Amygdala (tissue), 56 donors: ENCODE measurements at places on chromosomes 6 and 20.

GRCh38 chr20:64048402-64049044, 916 bp downstream of the SOX18 start:
- no peak for DNase-seq

GRCh38 chr20:8390037-8390433, 258.0 kb downstream of the PLCB1 start:
- no peak for DNase-seq

DNA sequence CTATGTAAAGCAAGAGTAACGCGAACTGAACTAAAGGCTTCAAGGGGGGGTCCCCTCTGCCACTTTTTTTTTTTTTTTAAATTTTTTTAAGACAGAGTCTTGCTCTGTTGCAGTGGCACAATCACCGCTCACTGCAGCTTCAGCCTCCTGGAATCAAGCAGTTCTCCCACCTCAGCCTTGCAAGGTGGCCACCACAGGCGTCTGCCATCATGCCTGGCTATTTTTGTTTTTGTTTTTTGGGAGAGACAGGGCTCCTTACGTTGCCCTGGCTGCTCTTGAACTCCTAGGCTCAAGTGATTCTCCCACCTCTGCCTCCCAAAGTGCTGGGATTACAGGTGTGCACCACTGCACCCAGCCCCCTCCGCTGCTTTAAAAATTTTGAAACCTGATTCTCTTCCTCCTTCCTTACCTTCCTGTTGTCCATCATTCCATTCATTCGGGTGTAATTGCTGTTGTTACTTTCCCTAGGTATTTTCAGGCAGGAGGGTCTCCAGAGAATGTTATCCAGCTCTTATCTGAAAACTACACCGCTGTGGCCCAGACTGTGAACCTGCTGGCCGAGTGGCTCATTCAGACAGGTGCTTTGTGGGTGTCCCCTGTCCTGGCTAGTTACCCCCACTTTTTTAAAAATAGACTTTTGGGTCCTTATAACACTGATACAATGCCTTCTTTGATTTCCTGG, 5.4 kb downstream of the NELFCD start:
- no peak for DNase-seq

GRCh38 chr6:125004198-125004597, 42.0 kb downstream of the RNF217 start:
- no peak for DNase-seq

DNA sequence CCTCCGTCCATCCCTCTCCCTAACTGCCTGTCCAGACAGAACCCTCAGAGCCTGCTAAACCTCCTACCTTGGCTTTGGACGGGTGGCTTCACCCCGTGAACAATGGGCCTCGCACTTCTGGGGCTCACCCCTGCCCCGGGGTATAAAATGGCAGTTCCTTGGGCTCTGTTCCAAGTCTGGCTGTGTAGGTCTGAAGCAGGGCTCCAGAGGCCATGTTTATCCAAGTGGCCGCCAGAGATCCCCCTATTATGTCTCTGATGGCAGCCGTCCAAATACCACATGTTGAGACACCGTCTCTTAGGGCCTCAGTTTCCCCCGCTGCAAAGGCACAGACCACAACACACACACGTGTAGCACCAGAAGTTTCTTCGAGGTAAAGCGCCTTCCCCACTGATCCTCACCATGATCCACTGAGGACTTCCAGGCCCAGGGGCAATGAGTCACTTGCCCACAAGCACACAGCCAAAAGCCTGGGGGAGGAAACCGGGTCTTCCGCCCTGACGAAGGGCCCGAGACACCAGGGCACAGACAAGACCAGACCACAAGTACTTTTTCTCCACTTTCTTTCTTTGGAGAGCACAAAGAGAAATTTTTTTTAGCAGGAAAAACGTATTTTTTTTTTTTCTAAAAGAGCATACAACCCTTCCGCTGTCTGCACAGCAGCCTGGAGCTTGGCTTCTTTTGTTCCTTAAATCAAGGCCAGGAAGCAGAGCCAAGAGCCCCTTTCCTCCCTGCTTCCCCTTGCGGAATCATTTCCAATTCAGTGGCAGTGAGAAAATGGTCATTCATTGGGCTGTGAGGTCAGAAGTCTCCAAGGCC, 11.8 kb downstream of the CPNE5 start:
- DNase-seq, result no peak

GRCh38 chr20:48635791-48636267, 192.0 kb downstream of the PREX1 start:
- peak; percentile 28 for DNase-seq

- DNase-seq, result no peak
Measured at GRCh38 chr6:66553441-66553840, 846.4 kb upstream of the EYS start.

DNA sequence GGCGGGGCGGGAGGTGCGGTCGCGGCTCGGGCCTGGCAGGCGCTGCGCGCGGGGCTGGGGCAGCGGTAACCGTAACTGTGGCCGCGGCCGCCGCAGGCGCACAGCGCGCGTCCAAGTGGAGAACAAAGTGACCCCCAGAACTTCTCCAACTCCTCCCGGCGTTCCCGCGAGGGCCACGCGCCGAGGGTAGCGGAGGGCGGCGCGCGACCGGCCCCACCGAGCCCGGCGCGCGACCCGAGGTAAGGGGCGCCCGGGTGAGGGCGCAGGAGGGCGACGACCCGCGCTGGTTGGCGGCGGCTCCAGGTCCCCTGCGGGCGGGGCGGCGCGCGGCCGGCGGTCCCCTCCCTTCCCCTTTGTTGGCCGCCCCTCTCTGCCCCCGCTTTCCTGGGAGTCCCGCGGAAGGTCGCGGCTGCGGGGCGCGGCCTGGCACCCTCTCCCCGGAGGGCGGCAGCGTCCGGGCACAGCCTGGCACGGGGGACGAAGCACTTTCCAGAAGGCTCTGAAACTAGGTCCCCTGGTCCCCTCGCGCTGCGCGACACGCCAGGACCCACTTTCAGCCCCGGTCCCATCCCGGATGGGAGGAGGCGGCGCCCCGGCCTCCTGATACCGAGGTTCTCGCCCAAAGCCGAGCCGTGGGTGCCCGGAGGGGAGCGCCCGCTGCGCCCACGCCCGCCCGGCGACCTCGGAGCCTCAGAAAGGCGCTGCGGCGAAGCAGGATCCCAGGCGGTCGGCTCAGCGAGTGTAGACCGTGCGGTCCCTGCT, at the start of gene TIAM2:
Gene TIAM2, plus strand, starts transcription at position 62 of the 762 bp plus-strand sequence. CDS start 133,909 bp downstream, outside the sequence.
- DNase-seq, result no peak

GRCh38 chr20:4108495-4109306, 93.3 kb upstream of the RNF24 start:
- peak; percentile 32 for DNase-seq

GRCh38 chr6:37021356-37022129, 16.1 kb downstream of the FGD2 start:
- DNase-seq, result no peak

DNA sequence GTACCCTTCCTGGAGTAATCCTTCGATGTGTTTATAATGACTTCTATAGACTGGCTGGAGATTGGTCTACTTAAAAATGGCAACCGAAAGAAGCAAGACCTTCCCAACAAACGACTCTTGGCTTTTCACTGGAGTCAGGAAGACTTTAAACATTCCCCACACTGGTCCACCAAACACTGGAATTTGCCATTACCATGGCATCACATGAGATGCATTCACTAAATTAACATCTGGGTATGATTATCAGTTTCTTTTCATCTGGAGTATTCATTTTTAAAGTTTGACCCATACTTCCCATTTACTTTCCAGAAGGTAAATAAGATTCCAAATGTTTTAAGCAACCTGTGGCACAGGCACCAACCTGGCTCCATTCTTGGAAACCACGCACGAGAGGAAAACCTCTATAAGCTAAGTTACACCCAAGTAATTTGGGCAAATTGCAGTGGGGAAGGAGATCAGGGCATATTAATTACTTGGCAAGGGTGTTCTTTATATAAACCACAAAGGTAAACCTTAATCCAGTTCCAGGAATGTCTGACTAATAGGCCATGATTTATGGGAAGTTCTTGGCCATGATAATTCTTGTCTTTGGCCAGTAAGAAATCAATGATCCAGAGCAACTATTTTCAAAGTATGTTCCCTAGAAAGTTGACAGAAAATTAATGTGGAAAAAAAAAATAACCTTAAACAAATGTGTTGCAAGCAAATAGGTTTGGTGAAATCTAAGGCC, 190.0 kb upstream of the COL21A1 start:
- DNase-seq, result no peak

- DNase-seq, result no peak
Measured at GRCh38 chr20:45581702-45582101, 2.6 kb upstream of the WFDC8 start.

- DNase-seq, result no peak
Measured at GRCh38 chr6:92647630-92648029, 771.7 kb downstream of the EPHA7 start.

DNA sequence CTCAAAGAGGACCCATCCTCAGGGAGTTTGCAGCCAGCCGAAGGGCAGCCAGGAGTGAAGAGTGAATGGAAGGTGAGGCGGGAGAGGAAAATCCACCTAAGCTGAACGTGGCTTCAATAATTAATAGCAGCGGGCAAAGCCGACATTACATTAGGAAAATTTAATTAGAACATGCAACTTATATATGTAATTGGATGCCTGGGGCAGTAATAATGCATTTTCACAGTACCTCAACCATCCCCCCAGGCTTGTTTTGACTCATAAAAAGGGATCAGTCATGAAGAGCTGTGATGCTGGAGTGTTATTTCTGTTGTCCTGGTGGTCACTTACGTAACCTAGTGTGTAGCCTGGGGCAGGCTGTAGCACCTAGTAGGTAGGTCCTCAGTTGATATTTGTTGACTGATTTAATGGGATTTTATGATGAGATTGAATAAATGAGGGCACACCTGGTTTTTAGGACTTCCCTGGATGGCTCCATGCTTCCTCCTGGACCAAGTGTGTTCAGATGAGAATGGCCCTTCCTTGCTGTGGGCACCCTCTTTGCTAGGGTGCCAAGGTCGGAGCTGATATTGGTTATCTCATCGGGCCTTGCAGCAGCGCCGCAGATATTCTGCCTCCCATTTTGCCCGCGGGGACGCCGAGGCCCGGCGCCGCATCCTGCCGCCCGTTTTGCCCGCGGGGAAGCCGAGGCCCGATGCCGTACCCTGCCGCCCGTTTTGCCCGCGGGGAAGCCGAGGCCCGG, 128.8 kb downstream of the CDH26 start:
- no peak for DNase-seq

GRCh38 chr6:13526727-13527670, 39.6 kb upstream of the GFOD1 start:
- no peak for DNase-seq

GRCh38 chr20:59807909-59808728, 125.3 kb downstream of the SYCP2 start:
- no peak for DNase-seq

DNA sequence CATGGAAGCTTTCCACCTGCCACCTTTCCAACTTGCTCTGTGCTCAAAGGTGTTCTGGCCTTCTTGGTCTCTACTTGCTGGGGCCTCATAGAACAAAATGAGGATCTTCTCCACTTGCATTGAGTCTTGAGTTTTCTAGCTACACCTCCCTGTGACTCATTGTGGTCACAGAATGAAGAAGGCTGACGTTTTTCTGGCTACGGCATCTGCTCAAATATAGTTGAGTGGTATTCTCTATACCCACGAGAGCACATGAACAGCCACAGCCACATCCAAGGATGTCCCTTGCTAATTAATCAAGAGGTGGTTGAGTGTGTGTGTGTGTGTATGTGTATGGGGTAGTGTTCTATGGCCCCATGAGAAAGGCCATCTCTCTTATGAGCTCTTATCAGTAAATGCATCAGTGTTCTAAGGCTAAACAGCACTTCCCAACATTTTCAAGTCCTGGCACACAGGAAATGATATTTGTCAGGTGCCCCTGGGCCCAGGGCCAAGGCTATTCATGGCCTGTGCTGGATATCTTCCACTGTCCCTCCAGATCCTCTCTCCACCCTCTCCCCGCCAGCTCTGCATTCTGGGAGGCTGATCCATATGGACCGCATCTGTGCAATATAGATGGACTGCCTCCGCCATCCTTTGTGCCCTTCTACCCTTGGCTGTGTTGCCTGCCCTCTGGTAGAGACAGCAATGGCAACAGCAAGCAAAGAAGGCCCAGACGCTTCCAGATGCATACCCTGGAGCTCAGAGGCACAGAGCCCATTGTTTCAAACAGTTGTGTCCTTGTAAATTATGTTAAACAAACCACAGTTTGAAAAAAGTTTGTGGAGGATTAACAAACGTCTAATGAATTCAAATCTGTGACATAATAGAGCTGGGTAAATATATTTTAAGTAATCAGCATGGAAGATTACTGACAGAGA, 150.2 kb downstream of the LRFN2 start:
- DNase-seq, result peak; percentile 26

- peak; percentile 23 for DNase-seq
Measured at GRCh38 chr6:37222125-37222967, 35.2 kb upstream of the TBC1D22B start.

DNA sequence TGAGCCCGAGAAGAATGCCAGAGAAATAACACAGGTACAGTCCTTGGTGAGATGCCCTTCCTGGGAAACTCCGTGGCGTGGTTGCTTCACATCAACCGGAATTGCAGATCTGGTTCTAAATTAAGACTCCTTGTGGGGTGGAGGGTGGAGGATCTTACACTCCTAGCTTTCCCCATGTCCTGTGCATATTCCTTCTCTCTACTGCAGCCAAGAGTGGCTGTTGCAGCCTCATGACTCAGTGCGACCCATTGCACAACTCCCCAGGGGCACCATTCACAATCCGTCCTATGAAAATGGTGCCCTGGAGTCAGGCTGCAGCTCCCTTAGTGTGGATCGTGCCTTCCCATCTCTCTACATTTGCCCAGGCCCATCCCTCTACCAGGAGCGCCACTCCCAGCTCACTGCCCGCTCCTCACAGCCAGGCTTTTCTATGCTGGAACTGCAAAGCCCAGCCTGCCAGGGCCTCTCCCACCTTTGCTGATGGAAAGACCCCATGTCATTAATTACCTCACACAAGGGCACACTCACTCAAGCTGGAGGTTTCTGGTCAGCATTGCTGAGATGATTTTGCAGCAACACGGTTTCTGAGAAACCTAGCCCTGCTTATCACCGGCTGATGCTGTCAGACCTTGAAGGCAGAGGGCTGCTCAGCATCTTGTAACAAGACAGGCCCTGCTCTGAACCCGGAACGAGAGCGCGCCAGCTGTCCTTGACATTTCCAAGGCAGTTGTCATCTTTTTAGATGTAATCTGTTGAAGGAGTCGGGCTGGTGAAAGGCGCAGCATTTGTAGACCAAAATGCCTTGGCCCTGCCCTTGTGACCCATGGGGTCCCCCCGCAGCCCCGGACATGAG, 39.7 kb downstream of the SIRPA start:
- DNase-seq, result no peak
